Hematopoietic multipotent progenitor cell (in vitro differentiated cells): ENCODE measurements at places on chromosomes 7 and 10.

DNA sequence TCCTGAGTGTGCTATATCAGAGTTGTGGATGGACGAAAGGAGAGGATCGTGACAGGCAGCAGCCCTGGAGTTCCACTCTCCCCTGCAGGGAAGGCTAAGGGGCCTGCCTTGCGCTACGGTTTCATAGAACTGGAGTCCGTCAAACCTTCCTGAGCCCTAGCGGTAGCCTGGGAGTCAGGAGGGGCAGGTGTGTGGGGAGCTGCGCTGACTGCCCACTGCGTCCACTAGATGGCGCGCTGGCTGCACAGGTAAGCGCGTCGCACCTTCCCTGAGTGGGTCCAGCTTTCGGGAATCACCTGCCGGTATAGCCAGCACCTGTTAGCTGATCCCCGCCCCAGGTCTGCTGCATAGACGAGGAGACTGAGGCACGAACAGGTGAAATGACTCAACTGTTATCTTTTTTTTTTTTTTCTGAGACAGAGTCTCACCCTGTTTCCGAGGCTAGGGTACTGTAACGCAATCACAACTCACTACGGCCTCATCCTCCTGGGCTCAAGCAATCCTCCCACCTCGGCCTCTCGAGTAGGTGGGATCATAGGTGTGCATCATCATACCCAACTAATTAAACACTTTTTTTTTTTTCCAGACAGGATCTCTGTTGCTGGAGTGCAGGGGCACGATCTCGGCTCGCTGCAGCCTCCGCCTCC lies 20.2 kb upstream of the BAIAP2L1 start:
- peak; percentile 37 for DNase-seq

GRCh38 chr7:116672596-116673456 lies 830 bp downstream of the MET start:
- no peak for DNase-seq

- no peak for DNase-seq
These were observed 625.5 kb downstream of the KCNMA1 start for GRCh38 chr10:77011874-77012811.

DNA sequence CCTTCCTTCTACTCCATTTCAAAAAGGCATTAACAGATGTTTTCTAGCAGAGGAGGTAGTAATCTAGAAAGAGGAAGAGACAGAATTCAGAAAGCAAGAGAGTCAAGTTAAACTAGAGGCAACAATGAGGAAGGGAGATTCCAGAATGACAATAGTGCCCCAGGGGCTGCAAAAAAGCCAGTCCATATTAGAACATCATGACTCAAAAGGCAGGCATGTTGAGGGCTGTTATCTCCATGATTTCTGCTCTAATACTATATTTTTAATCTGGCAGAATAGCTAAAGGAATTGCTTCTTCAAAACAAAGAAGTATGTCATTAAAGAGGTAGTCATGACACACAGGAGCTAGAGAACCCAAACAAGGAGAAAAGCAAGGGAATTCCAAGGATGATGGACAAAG lies 599.6 kb downstream of the INHBA start:
- no peak for DNase-seq
